ENCODE measurements at places on chromosomes 1 and 21. TPM values are rescaled to one million over a fixed set of nuclear protein-coding genes. Genes with fewer than 3 reads are reported as not detected.

Gene LCE6A
- not detected for total RNA-seq

Gene KRTAP12-2
- not detected for total RNA-seq

Gene ACTL8
- total RNA-seq: 0.06 TPM

Gene C1orf115
- total RNA-seq: not detected

Gene DPYD
- 14.8 TPM for total RNA-seq

Gene GUCA2A
- not detected for total RNA-seq

Gene SSBP3
- 13.6 TPM for total RNA-seq

Gene MIS18A
- 37.8 TPM for total RNA-seq

All from H4 (cell line).